Forelimb muscle (tissue), 1 donor: ENCODE measurements at places on chromosomes 1 and 21. TPM values are rescaled to one million over a fixed set of nuclear protein-coding genes. Genes with fewer than 3 reads are reported as not detected.

GRCh38 chr1:206771338-206771692, 742 bp downstream of the IL19 start:
- DNase-seq, result no peak

The HRNR gene
- polyA plus RNA-seq, result 0.03 TPM

GRCh38 chr1:220378571-220379302, 106.5 kb upstream of the RAB3GAP2 start:
- DNase-seq, result no peak

- no peak for DNase-seq
Measured at GRCh38 chr1:175116210-175116798, 48.7 kb downstream of the TNN start.

The MYOM3 gene
- polyA plus RNA-seq, result 425 TPM

- DNase-seq, result no peak
Measured at GRCh38 chr1:20469406-20470076, 16.5 kb downstream of the CAMK2N1 start.

The EPHA10 gene
- not detected for polyA plus RNA-seq

GRCh38 chr1:176033474-176033873, 173.6 kb downstream of the COP1 start:
- no peak for DNase-seq

The ITPKB gene
- polyA plus RNA-seq, result 18.9 TPM

- DNase-seq, result no peak
Measured at GRCh38 chr1:71083271-71083670, 2.4 kb upstream of the ZRANB2 start.

The PDE4B gene
- 16.7 TPM for polyA plus RNA-seq

GRCh38 chr1:34019741-34020552, 145.1 kb downstream of the CSMD2 start:
- no peak for DNase-seq

DNA sequence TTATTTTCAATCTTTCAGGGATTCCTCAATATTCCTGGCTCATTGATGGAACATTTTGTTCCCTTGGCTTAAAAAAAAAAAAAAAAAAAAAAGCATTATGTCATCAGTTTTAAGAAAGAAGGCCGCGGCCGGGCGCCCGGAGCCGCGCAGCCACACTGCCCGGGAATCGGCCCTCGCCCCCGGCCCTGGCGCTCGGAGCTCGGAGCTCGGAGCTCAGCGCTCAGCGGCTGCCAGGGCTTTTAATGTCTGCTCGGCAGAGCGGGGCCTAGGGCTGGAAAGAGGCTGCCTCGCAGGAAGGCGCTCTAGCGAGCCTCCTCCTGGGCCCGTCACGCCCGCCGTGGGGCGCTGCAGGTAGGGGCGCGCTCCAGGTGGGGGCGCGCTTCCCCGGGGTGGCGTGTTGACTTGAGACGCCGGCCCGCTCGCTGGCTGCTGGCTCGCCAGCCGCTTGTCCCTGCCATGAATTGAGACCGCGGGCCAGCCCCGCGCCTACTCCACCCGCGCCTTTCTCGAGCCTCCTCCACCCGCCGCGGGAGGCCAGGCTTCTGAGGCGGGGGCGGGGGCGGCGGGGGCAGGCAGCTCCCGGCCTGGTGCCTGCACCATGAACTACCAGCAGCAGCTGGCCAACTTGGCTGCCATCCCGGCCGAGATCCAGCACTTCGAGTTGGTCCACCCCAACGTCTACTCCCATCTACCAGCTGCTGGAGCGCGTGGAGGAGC, 5.4 kb upstream of the TDRD5 start:
- DNase-seq, result no peak

GRCh38 chr1:237565236-237565635, 325.5 kb downstream of the ZP4 start:
- no peak for DNase-seq

DNA sequence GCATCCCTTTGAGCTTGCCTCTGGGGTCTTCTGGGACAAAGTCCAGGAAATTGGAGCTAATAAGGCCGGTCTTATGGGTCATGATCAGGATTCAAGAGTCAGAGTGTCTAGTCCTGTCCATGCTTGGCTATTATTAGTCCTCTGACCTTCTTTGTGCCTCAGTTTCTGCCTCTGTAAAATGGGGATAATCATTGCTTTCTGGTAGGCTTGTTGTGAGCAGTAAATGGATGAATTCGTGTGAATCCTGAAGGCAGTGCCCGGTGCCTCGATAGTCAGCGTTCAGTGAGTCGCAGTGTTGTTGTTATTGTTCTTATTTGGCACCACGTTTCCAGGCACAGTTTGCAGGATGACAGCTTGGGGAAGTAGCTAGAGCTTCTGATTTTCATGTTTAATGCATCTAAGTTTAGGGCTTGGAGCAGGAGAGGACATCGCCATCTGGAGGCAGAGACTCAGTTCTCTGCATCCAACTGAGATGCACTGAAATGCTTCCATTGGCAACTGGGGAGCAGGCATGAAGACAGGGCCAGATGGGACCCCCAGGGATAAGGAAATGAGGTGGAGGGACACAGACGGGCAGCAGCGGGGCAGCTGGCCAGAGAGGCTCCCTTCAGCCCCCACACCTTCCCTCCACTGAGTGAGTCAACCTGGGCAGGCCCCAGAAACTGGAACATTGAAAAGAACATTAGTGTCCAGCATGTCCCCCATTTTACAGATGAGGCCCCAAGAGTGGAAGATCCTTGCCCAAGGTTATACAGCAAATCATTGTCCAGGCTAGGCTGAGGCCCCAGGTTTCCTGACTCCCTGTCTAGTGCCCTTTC, 160.3 kb downstream of the PTPRU start:
- DNase-seq, result no peak

- no peak for DNase-seq
Measured at GRCh38 chr1:34057347-34058130, 107.5 kb downstream of the CSMD2 start.

DNA sequence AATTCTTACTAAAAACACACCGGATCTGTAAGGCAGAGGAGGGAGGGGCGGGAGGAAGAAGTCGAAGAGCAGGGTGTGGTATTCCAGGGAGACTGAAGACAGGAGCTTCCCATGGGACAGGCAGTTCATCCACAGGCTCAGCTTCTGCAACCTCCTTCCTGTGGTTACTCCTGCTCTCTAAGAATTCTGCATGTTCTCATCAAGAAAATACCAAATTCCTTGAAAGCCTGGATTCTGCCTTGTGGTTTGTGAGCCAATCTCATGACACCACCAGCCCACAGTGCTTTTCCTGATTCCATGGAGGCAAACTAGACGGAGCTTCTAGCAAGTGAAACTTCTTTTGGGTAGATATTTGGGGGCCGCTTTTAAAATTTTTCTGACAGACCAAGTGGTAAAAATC, 1.1 kb upstream of the ST6GALNAC3 start:
- DNase-seq, result no peak

DNA sequence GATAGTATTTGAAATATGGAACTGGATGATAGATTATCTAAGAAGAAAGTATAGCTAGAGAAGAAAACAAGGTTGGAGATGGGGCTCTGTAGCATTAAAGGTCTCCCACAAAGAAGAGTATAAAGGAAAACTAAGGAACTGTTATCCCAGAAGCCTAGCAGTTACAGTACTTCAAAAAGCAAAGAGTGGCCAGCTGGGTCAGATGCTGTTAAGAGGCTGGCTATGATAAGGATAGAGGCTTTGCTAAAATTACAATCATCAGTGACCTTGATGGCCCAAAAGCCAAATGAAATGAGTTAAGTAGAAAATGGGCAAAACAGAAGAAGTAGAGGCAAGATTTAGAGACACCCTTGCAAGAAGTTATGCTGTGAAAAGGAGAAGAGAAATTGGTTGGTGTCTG, 25.1 kb upstream of the ANGPTL1 start:
- DNase-seq, result no peak

The ABL2 gene
- polyA plus RNA-seq, result 7.7 TPM

- DNase-seq, result no peak
Measured at GRCh38 chr1:92989936-92990583, 28.8 kb upstream of the DIPK1A start.

DNA sequence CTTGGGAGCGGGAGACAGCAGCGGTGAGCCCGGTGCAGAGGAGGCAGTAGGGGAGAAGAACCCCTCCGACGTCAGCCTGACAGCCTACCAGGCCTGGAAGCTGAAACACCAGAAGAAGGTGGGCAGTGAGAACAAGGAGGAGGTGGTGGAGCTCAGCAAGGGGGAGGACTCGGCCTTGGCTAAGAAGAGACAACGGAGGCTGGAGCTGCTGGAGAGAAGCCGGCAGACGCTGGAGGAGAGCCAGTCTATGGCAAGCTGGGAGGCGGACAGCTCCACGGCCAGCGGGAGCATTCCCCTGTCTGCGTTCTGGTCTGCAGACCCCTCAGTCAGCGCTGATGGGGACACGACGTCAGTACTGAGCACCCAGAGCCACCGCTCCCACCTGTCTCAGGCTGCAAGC, 32.9 kb downstream of the STYXL2 start:
- no peak for DNase-seq

The SHISAL2A gene
- 3.9 TPM for polyA plus RNA-seq

DNA sequence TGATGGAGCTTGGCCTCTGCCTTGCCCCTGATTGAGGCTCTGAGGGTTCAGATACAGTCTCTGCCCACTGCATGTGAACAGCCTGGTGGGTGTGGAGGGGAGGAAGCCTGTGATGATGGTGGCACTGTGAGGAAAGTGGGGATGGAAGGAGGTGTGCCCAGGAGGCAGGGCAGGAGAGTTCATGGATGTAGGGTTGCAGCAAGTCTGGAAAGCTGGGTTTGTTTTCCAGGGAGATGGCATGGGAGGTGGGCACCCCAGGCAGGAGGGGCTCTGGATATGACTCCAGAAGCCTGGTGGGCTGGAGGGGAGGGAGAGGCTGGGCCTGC, 63.2 kb downstream of the ADARB1 start:
- DNase-seq, result no peak

DNA sequence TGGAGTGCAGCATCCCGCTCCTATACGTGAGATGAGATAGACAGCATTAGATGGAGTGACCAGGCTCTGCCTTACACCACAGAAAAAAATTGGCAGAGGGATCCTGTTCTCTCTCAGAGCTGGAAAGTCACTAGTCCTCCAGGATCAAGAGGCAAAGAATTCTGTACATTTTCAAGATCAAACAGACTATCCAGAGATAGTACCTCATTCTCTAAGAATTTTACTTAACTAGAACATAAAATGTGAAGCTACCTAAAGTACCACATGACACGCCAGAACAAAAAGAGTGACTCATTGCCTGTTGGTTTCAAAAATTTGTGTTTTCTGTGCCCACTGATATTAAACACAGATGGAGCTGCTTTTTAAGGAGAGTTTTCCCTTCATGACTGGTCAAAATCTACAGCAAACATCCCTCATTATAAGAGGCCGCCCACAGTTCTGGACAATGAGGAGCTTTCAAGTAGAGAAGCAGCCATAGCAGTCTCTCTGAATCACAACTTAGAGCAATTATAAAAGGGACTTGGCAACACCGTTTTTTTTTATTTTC, 32.3 kb downstream of the CD160 start:
- no peak for DNase-seq

DNA sequence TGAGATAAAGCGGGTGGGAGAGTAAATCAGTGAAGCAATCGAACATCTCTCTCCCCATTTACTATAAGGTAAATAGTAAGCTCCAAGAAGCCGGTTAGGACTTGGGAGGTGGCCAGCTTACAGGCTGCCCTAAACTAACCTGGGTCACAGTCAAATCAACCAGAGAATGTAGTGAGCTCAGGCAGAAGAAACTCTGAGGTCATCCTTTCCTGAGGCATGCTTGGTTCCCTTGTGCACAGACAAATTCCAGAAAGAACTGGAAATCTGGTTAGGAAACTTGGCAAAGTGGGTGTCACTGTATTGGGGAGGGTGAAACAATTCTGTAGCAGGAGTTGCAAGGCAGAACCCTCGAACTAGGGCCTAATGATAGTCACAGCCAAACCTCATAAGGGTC, 72.5 kb downstream of the NTMT2 start:
- no peak for DNase-seq

- DNase-seq, result no peak
Measured at GRCh38 chr1:24928689-24929397, 1.2 kb downstream of the RUNX3 start.

- no peak for DNase-seq
Measured at GRCh38 chr1:228402641-228403025, 4.0 kb downstream of the TRIM11 start.

- no peak for DNase-seq
Measured at GRCh38 chr1:175269151-175269550, 76.6 kb upstream of the KIAA0040 start.

DNA sequence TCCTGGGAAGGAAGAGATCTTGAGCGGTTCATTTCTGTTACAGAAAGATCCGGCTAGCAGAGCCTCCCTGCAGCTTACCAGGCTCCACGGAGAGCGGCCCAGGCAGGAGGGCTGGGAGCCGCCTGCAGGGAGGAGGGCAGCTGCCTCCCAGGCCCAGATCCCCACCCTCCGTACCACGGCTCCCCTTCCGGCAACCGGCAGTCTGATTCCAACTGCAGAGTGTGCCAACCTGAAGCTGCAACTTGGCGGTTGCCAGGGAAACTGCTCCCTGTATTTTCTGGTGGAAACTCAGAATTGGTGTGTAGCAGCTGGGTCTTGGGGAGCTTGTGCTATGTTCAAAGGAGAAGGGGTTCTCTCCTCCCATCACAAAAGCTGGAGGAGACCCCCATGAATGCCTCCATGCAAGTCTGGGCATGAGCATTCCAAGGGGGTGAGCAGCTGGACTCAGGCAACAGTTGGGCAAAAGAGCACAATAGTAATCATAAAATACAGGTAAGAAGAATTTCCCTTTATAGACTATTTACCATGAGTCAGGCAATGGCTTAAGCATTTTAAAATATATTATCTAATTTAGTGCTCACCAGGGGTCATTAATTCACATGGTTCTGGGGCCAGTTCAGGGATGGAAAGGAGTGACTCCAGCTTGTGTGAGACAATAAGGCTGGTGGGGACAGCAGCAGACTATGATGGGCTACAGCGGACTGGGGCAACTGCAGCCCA, 46.1 kb upstream of the KAZN start:
- no peak for DNase-seq

DNA sequence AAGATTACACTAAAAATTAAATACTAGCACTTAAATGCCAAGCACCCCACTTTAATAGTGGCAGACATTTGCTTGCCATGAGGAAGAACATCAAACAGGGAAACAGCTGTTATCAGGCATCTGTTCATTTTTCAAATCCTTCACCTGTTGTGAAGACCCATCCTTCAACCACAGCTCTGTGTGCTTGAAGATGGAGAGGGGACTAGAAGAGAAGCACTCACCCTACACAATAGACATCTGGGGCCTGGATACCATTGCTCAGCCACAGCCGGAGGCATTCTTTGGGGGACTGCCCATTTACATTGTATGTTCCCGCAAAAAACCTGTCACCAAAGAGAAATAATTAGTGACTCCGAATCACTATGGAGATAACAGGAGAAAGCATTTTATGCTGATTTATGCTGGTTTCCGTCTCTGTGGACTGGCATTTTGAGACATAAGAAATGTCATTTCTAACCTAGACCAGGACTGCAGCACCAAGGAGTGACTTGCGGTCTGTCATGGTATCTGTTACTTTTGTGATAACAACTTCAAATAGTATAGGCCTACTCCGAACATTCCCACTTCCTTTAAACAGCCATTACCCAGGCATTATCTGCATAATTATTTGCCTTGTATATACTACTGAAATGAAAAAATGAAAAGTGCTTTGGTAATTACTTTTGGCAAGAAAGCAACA, 28.8 kb upstream of the MTF1 start:
- no peak for DNase-seq
